Kidney capillary endothelial cell (primary cell): ENCODE measurements at places on chromosomes 6 and 20.

GRCh38 chr6:108945681-108946159 lies 97.5 kb downstream of the ARMC2 start:
- DNase-seq, result no peak

- DNase-seq, result peak; percentile 11
These were observed 16.4 kb downstream of the NFATC2 start for GRCh38 chr20:51526106-51526470.

GRCh38 chr6:77880501-77880900 lies 227.7 kb downstream of the MEI4 start:
- DNase-seq, result no peak

DNA sequence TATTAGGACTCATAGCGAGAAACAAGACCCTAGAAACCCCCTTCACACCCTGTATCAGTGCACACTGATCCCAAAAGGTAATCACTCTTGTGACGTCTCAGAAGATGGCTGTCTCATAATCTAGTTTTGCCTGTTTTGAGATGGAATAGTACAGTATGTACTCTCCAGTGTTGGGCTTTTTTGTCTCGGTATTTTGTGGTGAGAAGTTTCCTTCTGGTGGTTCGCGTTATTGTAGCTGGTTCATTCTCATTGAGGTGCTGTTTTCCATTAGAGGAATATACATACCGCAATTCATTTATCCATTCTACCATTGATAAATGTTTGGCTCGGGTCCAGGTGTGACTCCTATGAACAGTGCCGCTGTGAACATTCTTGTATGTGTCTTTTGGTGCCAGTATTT lies 27.9 kb upstream of the MAP3K4 start:
- DNase-seq, result no peak

DNA sequence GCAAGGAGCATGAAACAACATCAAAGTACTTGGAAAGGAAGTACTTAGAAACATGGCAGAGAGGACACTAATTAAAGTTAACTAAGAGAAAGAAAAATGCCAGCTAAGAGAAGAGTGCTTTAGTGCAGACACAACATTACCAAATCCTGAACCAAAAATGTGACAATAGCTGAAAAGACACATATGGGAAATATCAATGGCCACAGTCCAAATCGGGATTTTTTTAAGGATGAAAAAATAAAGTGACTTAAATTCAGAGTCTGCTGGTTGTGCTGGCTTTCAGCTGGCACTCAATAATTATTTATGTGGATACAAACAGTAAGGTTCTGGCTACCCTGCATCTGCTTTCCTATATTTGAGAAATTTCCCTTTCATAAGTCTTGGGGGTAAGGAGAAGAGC lies 12.6 kb upstream of the DST start:
- DNase-seq, result no peak

- peak; percentile 3 for DNase-seq
These were observed 38.9 kb upstream of the THBS2 start for GRCh38 chr6:169292338-169293124.

GRCh38 chr20:35325401-35325800 lies 33.2 kb upstream of the FAM83C start:
- DNase-seq, result no peak

DNA sequence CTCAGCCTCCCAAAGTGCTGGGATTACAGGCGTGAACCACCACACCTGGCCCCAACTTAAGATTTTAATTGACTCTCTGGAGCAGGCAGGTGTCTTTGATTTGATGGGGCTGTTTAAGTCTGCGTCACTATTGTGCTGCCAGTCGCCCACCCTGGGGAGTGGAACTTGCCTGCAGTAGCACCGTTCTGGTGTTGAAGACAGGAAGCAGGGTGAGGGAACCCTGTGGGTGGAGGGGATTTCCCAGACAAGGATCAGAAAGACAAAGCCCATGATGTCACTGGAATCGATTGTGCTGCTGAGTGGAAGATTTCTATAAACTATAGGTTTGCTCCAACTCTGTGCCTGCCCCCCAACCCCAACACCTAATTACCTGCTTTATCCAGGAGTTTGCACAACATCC lies 11.0 kb downstream of the ALDH8A1 start:
- DNase-seq, result no peak

- no peak for DNase-seq
These were observed 69.5 kb downstream of the KIAA0319 start for GRCh38 chr6:24576447-24576846.

- DNase-seq, result peak; percentile 99
These were observed 135.6 kb upstream of the PTPRK start for GRCh38 chr6:128655978-128656498.

DNA sequence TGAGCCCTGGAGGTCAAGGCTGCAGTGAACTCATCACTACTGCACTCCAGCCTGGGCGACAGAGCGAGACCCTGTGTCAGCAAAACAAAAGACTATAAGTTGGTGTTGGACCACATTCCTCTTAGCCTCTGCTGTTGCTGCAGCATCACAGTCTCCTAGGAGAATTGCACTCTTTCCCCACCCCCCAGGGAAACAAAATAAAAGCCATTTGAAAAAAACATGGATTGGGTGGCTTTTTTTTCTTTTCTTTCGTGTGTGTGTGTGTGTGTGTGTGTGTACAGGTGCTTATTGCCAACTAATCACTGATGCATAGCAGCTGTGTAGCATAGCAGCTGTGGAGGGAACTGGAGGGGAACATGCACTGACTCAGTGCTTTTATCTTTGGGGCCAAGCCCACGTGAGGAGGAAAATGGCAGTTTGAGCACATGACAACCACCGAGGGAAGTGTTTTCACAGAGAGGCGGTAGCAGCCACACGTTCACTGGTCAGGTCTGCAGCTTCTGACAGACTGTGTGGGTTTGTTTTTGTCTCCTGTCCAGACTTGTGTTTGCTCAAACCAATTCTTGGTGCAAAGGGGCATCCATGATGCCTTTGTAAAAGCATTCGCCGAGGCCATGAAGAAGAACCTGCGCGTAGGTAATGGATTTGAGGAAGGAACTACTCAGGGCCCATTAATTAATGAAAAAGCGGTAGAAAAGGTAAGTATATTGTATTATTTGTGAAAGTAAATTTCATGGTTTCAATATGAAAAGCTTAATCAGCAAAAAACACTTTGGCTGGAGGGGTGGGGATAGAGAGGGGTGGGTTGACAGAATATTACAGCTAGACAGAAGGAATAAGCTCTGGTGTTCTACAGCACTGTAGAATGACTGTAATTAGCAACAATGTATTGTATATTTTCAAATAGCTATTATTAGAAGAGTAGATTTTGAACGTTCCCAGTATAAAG lies 27.7 kb downstream of the ALDH5A1 start:
- no peak for DNase-seq

GRCh38 chr20:46006022-46006705 lies 2.5 kb upstream of the MMP9 start:
- DNase-seq, result no peak

DNA sequence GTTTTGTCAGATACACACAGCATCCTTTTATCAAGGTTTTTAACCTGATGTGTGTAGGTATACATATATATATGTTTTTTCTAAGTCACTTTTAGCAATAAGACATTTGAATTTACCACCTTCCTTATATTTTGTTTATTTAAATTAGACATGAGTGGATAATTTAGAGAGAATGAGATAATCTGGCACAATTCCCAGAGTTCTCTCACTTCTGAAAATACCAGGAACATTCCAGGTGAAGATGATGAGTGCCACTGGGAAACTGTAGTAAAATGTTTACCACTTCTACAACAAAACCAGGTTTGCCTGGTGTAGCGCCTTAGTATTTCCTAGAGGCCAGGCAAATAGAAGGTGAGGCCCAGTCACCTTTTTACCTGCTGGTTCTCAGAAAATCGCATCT lies 189.5 kb downstream of the TMEM242 start:
- DNase-seq, result no peak

DNA sequence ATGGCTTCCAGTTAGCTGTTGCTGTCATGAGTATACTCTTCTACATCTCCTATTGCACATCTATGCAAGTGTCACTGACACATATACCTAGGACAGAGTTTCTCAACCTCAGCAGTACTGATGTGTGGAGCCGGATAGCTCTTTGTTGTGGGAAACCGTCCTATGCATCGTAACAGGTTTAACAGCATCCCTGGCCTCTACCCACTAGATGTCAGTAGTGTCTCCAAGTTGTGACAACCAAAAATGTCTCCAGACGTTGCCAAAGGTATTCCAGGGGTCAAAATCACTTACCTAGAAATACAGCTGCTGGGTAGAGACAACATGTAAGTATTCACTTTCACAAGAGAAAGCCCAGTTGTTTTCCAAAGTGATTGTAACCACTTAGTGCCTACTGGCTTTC lies 637.6 kb downstream of the RNF144B start:
- DNase-seq, result no peak

GRCh38 chr6:14517516-14518105 lies 400.0 kb downstream of the CD83 start:
- no peak for DNase-seq

DNA sequence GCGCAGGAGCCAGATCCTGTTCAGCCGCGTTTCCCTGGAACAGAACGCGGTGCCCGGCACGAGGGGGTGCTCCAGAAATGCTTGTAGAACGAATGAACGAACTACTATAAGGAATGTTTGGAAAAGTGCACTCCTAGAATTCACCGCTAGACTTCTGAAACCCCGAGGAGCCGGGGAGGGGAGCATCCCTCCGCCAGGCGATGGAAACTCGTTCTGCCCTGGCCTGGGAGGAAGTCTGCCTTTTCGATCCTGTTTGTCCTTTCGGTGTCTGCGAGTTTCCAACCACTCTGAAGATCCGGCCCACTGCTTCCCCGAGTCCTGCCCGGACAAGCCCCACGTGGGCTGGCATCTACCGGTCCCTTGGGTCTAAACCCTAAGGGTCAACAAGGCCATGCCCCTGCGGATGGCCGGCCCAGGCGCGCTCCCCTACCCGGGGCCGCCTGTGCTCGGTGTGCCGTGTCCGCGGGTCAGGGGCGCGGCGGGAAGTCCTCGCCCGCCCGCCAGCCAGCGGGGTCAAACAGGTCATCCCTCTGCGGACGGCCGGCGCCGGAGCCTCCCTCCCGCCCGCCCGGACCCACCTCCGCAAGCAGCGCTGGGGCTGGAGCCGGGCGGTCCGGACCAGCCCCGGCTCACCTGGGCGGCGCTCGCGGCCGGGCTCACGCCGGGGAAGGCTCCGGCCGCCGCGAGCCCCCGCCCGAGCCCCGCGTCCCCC lies 526 bp downstream of the SULF2 start:
- peak; percentile 47 for DNase-seq
